ENCODE measurements at places on chromosomes 12 and 14.

DNA sequence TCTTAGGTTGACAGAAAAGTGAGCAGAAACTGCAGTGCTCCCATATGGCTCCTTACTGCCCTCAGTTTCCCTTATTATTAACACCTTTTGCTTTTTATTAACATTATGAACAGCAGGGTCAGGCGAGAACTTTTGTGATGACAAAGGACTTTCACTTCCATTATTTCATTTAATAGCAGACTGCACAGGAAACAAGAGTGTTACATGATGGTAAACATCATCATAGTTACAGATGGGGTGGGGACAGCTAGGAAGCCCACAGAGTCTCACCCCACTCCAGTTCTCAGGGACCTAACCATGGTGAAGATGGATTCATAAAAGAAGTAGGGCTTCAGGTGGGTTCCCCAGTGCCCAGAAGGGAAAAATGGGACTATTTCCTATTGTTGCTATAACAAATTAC is 110.1 kb upstream of the PELI2 start:
- no peak for DNase-seq

DNA sequence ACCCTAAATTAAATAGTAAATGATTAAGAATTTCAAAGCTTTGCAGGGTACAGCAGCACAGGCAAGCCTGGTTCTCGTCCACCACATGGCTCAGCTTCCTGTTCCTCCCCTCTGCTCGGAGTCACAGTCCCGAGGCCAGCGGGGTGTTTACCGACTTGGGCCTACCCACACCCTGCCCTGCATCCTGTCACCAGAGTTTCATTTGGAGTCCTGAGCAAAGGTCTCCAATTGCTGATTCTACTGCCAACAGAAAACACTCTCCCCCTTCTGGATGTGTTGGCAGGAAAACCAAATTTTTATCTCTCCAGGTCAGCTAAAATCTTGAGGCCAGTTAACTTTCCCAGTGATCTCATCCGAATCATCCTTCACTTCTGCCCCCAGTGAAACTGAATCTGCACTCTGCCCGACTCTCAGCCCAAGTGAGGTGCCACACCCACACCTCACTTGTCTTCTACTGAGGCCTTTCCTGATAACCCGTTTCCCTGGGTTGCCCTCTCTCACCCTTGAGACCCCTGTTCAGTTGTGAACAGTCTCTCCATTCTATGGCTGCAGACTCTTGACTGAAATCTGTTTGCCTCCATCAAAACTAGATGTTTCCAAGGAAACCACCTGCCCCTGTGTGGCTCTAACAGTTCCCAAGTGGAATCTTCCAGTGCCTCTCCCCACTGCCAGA is 71.2 kb downstream of the VCPKMT start:
- DNase-seq, result no peak

DNA sequence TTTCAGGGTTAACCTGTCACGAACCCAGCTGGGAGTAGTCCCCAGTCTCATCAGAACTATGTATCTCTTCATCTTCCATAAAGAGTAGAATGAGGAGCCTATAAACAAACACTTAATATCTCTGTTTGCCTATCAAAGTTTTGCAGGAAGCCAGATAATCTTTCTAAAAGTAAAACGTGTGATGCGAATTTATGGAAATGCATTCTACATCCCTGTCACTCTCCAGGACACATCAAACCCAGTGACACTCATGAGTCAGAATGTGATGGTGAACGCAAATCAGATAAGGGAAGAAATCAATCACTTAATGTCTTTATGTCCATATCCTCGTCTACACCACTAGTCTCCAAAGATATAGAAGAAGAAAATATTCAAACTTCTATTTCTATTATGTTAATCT is 37.4 kb downstream of the RERG start:
- DNase-seq, result no peak

- DNase-seq, result no peak
These were observed 363.7 kb downstream of the ALG10 start for GRCh38 chr12:34386016-34386415.

GRCh38 chr14:100450736-100451135 is 127.6 kb downstream of the SLC25A47 start:
- no peak for DNase-seq

Measured in NCI-H1092 (cell line).